ENCODE measurements at places on chromosomes 6 and 20. TPM values are rescaled to one million over a fixed set of nuclear protein-coding genes. Genes with fewer than 3 reads are reported as not detected.

The MAS1 gene
- not detected for total RNA-seq

The SMLR1 gene
- total RNA-seq, result not detected

DNA sequence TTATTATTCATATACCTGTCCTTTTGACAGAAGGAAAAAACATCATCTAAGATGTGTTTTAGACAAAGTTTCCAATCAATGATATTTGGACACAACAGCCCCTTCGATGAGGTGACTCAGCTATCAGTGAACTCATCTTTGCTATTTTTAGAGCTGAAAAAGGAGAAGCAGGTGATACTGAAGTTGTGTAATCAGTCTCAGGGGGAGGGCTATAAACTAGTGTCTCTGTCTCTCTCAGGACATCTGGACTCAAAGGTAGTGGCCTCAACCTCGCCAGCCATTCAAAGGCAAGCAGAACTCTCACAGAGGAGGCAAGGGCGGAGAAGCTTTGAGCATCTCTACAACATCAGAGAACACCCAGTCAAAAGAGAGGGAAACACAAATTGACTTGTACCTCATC lies 135.4 kb downstream of the BFSP1 start:
- no peaks in the 10 kb centered on the region for H3K27me3 ChIP-seq
- no peak for DNase-seq
- H3K4me1 ChIP-seq, result no peaks in the 10 kb centered on the region
- H3K27ac ChIP-seq, result no peak overlapping the region
- H3K4me3 ChIP-seq, result no peak overlapping the region

GRCh38 chr6:127857051-127857637 lies 43.7 kb downstream of the THEMIS start:
- peaks cover 9% of the 10 kb centered on the region for H3K36me3 ChIP-seq
- H3K4me1 ChIP-seq, result peaks cover 37% of the 10 kb centered on the region
- no peak for DNase-seq
- no peak overlapping the region for H3K4me3 ChIP-seq
- H3K27me3 ChIP-seq, result no peaks in the 10 kb centered on the region

Data from naive thymus-derived CD4-positive, alpha-beta T cell (primary cell).